ENCODE measurements at places on chromosomes 11 and 22.

DNA sequence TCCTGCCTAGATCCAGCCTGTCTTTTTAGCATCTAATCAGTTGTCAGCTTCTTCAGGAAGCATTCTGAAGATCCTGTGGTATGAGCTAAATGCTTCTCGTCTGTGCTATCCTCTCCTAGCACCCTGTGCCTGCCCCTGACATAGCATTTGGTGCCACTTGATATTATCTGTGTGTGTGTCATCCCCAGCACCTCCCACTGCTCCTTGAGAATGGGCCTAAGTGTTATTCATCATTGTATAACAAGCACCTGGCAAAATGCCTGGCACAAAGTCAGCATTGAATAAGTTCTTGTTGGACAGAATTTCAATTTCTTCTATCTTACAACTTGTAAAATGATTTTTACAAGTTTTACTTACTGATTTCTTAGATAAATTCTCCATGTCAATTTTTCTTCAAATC, 28.1 kb upstream of the OLFML1 start:
- no peak for DNase-seq

- no peak for DNase-seq
These were observed 457 bp downstream of the RNF141 start for GRCh38 chr11:10540546-10540914.

DNA sequence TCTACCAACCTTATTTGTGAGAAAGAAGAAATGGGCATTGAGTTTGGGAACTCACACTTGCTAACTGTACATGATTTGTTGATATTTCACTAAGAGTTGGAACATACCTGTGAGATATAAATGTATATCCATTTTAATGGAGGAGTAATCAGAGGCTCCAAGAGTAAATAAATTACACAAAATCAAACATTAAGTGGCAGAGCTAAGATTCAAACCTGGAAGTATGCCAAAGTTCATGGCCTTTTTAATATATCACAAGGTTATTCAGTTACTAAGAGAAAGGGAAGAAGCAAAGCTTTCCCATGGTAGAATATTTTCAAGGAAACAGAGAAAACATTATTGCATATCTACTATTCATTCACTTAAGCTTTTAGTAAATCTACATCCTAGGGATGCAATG, 1641.1 kb downstream of the FAM181B start:
- no peak for DNase-seq

GRCh38 chr11:134569195-134569594, 157.2 kb upstream of the B3GAT1 start:
- DNase-seq: no peak

DNA sequence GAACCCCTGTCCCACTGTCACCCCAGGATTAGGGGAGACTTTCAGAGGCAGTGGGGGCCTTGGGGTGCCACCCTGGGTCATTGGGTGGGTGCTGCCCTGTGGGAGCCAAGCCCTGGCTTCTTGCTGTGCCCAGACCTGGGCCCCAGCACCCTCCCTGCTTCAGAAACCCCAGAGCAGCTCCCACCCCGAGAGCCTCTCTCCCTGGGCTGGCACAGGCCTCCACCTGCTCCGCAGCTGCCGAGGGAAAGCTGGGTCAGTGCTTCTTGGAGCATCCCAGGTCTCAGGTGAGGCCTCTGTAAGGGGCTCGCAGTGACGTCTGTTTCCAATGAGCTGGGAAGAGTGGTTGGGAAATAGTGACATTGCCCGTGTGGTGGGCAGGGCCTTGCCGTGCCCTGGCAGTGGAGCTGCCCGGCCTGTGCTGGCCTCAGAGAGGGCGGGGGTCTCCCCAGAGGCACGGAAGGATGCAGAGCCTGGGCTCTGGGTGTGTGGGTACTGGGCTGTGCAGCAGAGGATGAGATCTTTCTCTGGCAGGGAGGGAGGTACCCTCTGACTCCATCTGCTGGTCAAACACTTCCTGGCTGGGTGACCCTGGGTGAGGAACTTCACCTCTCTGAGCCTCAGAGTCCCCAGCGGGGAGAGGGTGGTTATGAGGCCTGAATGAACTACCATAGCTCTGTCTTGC, 23.0 kb downstream of the C22orf23 start:
- no peak for DNase-seq

- no peak for DNase-seq
These were observed 12.0 kb upstream of the RBX1 start for GRCh38 chr22:40939202-40939601.

- no peak for DNase-seq
These were observed 404 bp downstream of the DCHS1 start for GRCh38 chr11:6655020-6655789.

DNA sequence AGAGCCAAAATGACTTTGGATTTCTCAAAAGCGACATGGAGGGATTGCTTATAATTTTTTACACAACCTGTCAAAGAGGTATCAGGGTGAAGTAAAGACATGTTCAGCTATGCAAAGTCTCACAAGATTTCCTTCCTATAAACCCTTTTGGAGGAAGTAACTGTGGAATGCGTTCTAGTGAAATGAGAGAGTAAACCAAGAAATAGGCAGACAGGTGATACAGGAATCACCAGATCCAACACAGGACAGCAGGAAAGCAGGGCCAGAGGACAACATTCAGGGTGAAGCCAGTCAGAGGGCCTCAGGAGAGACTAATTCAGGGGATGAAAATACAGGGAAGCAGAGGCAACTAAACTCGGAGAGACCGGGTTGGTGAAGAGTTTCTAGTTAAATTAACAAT, 90.4 kb upstream of the MTNR1B start:
- DNase-seq: no peak

- DNase-seq: no peak
These were observed 657.5 kb downstream of the FAM181B start for GRCh38 chr11:82076126-82076525.

DNA sequence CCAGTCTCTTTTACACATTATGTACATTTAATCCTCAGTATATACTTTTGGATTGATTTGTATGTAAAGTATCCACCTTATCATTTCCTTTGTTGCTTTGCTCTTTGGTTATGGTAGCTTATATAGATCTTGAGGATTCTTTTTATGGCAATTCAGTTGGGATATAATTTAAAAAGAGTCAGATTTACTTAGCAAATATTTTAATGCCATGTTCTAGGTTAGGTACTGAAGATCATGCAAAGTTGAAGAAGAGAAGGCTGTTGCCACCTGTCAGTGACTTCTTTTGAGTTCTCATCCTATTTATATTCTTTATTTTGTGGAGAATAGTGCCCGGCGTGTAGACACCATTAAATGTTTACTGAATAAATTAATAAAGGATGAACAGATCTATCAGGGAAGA, 279.7 kb downstream of the TMEM135 start:
- DNase-seq: no peak

GRCh38 chr22:29269230-29269604, 1.1 kb downstream of the EWSR1 start:
- DNase-seq: no peak

DNA sequence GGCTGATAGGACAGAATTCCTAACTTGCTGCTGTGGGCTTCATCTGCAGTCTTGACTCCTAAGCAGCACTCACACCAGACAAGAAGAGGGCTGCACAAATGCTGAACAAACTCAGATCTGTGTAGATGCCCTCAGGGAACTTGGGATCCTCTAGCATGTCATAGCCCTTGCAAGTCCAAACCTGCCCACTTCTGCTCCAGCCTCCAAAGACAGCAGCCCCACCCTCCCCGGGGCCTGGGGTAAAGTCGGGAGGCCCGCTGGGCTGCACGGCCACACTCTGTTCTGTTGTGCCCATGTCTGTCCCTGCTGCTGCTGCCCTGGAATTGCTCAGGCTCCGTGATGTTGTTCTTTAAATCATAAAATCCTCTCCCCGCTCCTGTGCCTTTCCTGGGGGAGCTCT, 28.3 kb downstream of the DRD2 start:
- DNase-seq: no peak

DNA sequence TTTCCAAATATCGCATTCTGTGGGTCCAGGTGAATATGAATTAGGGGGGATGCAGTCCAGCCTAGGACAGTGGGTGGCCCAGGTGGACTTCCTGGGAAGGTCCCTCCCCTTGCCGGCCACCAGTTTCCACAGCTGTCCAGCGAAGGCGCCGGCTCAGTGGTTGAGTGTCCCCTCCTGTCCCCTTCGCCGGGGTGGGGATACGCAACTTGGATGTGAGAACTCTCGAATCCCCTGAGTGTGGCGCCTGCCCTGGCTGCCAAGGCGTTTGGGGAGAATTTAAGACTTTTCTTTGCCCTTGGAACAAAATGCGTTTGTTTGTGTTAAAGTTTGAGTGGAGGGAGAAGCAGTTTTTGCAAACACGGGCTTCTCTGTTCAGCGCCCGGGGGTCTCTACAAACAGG, 123.7 kb downstream of the KCNQ1OT1 start:
- no peak for DNase-seq

- no peak for DNase-seq
These were observed 12.7 kb upstream of the POLD3 start for GRCh38 chr11:74579577-74580270.

GRCh38 chr22:42412744-42413333, 19.4 kb downstream of the NFAM1 start:
- DNase-seq: no peak

DNA sequence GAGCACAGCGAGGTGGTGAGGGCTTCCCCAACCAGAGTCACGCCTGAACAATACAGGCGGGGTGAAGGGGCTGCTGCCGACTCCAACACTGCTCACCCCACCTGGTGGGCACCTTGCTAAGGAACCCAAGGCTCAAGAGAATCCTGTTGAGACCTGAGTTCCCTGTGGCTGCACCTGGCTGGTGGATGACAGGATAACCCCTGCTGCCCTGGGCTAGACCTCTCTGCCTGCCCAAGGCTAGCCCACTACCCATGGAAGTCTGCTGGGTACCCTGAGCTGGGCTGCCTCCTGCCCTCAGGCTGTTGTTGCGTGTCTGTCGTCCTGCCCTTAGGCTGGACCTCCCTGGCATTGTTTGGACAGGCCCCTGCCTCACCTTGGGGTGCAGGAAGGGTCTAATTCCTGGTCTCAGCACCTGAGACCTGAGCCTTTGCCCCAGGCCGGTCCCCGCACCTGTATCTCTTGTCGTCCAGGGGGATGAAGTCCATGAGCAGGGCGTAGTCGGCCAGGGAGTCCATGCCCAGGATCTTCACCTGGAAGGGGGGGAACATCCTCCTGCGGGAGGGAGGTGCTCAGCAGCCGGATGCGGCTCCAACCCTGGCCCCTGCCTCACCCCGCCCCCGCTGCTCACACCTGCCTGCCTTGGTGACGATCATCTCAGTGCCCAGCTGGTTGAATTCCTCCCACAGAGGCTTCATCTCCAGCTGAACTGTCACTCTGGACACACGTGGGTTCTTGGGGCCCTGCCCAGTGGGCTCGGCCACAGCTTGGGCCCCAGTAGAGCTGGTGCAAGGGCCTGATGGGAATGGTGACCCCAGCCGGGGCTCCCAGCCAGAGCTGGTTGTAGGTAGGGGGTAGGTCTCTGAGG, 4.9 kb upstream of the NUDT8 start:
- no peak for DNase-seq

- DNase-seq: no peak
These were observed 370.1 kb upstream of the ARHGAP42 start for GRCh38 chr11:100316952-100317351.

- no peak for DNase-seq
These were observed 50.3 kb downstream of the CD6 start for GRCh38 chr11:61021661-61022212.

DNA sequence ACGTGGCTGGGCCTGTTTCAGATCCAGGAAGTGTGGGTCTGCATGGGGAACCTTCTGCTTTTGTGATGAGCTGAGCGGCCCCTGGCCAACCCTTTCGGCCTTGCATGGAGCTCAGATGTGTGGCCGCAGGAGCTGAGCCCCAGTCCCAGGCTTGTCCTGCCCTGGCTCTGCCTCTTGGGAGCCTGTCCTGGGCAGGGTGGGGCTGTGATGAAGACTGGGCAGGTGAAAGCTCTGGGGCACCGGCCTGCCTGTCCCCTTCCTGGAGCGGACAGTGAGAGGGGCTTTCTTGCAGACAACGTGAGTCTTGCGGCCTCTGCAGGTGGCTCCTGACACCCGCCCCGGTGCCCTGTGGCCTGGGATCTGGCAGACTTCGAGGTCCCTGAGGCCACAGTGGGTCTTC, 1296.6 kb downstream of the BRD1 start:
- DNase-seq: no peak

DNA sequence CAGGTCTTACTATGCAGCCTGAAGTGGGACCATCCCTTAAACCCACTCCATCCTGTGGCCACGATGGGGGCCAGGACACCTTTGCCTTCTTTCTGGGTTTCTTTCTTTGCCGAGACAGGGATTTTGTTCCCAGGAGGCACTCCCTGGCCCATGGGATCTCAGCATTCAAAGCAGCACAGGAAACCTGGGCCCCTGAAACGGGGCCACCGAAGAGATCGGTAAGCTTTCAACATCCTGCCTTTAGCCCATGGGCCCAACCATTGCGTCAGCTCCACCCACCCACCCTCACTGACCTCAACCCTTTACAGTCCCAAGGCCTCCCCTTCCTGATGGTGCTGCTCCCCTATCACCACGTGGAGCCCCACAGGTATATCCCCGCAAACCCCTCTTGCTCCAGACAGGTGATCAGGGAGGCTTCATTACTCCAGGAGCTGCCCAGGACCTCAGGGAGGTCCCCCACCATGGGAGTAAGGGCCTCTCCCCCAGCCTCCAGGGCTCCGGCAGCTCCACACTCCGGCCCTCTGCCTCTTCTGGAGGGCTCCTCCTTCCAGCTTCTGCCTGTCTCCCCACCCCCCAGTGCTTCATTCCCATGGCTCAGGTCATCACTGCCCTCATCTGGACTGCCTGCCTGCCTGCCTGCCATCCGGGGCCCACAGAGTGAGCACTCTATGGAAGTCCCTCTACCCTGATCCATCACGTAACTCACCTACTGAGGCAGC, 42.0 kb upstream of the TUB start:
- no peak for DNase-seq

GRCh38 chr11:118921929-118922744, 3.6 kb downstream of the BCL9L start:
- DNase-seq: no peak

DNA sequence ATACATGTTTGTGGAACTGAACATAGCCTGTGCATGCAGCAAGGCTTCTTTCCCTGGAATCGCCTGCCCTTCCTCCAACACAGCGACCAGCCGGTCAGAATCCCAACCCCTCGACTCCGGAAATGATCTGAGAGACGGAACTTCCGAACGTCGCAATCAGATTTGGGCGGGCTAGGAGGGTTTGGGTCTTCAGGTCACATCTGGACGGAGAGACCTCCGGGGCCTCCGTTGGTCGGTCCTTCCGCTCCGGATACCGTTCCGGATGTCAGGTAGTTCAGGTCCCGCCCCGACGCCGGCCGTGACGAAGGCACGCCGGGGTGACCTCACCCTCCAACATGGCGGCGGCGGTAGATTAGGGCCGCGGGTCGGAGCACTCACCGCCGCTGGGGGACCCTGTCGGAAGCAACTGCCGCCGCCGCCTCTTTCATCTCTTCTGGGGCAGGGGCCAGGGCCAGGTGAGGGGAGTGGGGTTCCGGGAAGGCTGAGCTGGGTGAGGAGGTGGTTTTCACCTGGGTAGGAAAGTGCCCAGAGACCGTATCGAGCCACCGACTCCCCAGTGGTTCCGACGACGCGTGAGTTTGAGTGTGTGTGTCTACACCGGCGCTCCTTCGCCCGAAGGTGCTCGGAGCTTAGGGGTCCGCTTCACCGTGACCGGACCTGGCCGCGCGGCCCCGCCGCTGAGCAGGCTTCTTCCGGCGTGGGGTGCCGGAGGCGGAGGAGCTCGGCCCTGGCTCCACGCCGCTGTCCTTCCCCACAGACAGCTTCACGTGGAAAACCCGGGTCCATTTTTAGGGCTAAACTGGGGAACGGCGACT, at the start of gene BCL2L13:
BCL2L13 (plus strand) TSS at position 326 of the 815 bp plus-strand sequence. CDS start 16,955 bp downstream, outside the sequence.
- DNase-seq: peak; percentile 49

- DNase-seq: no peak
These were observed 237.3 kb downstream of the ST3GAL4 start for GRCh38 chr11:126592496-126593410.

- DNase-seq: no peak
These were observed 53.3 kb upstream of the ADA2 start for GRCh38 chr22:17272511-17272991.

- peak; percentile 85 for DNase-seq
These were observed at the start of gene NAA40 for GRCh38 chr11:63938479-63939396. Gene NAA40, plus strand, starts transcription at chr11:63939002. Its CDS starts 95 bp downstream, at chr11:63939097.

All from fibroblast of skin of left biceps (primary cell).